ENCODE measurements at places on chromosomes 12 and 14.

DNA sequence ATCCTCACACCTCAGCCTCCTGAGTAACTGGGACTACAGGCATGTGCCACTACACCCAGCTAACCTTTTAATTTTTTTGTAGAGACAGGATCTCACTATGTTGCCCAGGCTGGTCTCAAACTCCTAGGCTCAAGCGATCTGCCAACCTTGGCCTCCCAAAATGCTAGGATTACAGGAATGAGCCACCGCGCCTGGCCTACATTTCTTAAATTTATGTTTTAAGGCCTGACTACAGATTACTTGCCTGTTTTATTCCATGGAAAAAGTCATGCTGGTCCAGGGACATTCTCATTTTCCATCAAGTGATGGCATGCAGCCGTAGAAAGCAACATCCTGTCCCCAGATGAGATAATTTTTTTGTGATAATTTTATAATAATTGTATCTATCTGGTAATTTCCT, 6.1 kb downstream of the CD9 start:
- H3K36me3 ChIP-seq: peaks cover 5% of the 10 kb centered on the region
- H3K27me3 ChIP-seq: peaks cover 23% of the 10 kb centered on the region
- no peak overlapping the region for H3K27ac ChIP-seq

- DNase-seq: no peak
- H3K4me3 ChIP-seq: no peak overlapping the region
- peaks cover 70% of the 10 kb centered on the region for H3K36me3 ChIP-seq
- H3K4me1 ChIP-seq: peaks cover 19% of the 10 kb centered on the region
These were observed 32.6 kb downstream of the RESF1 start for GRCh38 chr12:31991815-31992214.

GRCh38 chr12:116325336-116325664, 47.8 kb upstream of the MED13L start:
- H3K27me3 ChIP-seq: no peaks in the 10 kb centered on the region
- peaks cover 3% of the 10 kb centered on the region for H3K36me3 ChIP-seq
- peak overlapping the region; percentile 10 for H3K4me3 ChIP-seq
- DNase-seq: peak; percentile 6

- DNase-seq: no peak
- no peak overlapping the region for H3K27ac ChIP-seq
- H3K36me3 ChIP-seq: no peaks in the 10 kb centered on the region
- H3K4me3 ChIP-seq: no peak overlapping the region
- no peaks in the 10 kb centered on the region for H3K27me3 ChIP-seq
- peaks cover 78% of the 10 kb centered on the region for H3K4me1 ChIP-seq
These were observed 1090.8 kb downstream of the BCL11B start for GRCh38 chr14:98181241-98181640.

DNA sequence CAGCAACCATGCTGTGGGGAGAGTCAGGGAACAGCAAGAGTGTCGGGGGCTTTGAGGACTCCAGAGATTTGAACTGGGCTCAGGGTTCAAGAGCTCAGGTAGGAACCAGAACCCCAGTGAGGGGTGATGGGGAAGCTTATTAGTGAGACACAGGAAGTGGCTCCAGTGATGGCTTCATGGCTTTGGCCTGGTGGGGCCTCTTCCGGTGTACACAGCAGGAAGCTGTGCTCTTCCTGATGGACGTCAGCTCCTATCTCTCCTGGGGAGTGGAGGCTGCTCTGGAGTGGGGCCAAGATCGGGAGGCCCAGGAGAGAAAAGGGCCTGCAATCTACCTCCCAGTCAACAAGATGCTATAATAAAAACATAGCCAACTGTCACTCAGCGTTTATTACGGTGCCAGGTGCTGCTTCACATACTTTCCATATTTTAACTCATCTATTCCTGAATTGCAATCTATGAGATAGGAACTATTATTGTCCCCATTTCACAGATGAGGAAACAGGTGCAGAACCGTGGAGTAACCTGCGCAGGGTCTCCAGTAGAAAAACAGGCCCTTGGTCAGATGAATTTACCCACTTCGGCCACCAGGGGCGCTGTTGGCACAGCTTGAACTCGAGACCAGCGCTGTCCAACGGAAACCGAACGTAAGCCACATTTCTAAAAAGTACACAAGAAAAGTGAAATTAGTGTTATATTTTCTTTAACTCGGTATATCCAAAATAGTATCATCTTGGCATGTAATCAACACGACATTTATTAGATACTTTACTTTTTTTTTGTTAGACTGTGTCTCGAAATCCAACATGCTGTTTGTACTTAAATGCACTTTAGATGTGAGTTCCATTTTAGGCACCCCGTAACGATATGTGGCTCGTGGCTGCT, 63.6 kb upstream of the DLK1 start:
- peaks cover 8% of the 10 kb centered on the region for H3K4me1 ChIP-seq
- no peak overlapping the region for H3K4me3 ChIP-seq
- peak overlapping the region; percentile 18 for H3K27ac ChIP-seq
- H3K27me3 ChIP-seq: peaks cover 29% of the 10 kb centered on the region
- H3K36me3 ChIP-seq: no peaks in the 10 kb centered on the region

DNA sequence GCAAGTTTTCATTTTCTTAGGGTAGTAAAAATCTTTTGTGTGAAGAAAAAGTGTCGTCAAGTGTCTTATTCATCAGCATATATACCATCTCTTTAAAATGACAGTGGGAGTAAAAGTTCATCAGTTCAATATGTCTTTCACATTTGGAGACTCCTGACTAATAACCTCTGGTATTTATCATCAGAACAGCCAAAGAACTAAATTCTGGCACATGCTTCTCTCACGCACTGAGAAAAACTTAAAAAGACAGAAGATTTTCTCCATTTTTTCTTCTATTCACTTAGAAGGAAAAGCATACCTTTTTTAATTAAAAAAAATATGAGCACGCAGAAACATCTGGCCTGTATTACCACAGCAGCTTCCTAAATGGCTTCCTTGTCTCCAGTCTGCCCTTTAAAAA, 265.7 kb downstream of the AKAP6 start:
- DNase-seq: no peak
- no peak overlapping the region for H3K4me3 ChIP-seq
- H3K4me1 ChIP-seq: no peaks in the 10 kb centered on the region
- no peaks in the 10 kb centered on the region for H3K27me3 ChIP-seq

GRCh38 chr14:31944256-31945073, 132.6 kb upstream of the ARHGAP5 start:
- peak overlapping the region; percentile 51 for H3K27ac ChIP-seq
- no peak for DNase-seq
- no peaks in the 10 kb centered on the region for H3K36me3 ChIP-seq
- H3K27me3 ChIP-seq: no peaks in the 10 kb centered on the region
- peaks cover 11% of the 10 kb centered on the region for H3K4me1 ChIP-seq

DNA sequence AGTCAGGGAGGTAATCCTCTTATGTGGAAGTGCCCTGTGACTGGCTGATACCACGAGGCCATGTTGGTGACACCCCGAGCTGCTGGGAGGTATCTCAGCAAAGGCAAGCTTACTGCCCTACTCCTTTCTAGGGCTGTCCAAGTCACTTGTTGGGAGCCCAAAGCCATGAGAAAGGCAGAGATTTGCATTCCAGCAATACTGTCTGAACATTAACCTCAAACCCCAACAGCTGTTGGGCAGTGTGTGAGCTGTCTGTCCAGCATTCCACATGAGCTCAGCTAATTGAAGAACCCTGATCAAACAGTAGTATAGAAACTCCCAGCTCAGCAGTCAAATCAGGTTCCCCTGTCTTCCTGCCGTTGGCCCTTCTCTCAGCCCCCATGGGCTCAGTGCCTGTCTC, 9.2 kb downstream of the ABHD4 start:
- peaks cover under 1% of the 10 kb centered on the region for H3K4me1 ChIP-seq
- H3K36me3 ChIP-seq: peaks cover 54% of the 10 kb centered on the region
- DNase-seq: no peak
- no peak overlapping the region for H3K27ac ChIP-seq

GRCh38 chr12:15556411-15557102, 232.6 kb downstream of the EPS8 start:
- H3K36me3 ChIP-seq: no peaks in the 10 kb centered on the region
- no peak for DNase-seq
- no peaks in the 10 kb centered on the region for H3K4me1 ChIP-seq
- no peak overlapping the region for H3K4me3 ChIP-seq
- H3K27ac ChIP-seq: no peak overlapping the region

- H3K27me3 ChIP-seq: no peaks in the 10 kb centered on the region
- no peak overlapping the region for H3K27ac ChIP-seq
- DNase-seq: no peak
- H3K4me3 ChIP-seq: no peak overlapping the region
These were observed 36.5 kb upstream of the TDRD9 start for GRCh38 chr14:103891667-103892215.

GRCh38 chr12:67928621-67929383, 60.4 kb upstream of the IFNG-AS1 start:
- H3K27ac ChIP-seq: no peak overlapping the region
- no peak for DNase-seq
- H3K4me3 ChIP-seq: no peak overlapping the region
- H3K36me3 ChIP-seq: no peaks in the 10 kb centered on the region
- H3K4me1 ChIP-seq: no peaks in the 10 kb centered on the region

- DNase-seq: no peak
- H3K27me3 ChIP-seq: peaks cover 5% of the 10 kb centered on the region
These were observed 3.4 kb upstream of the CCER1 start for GRCh38 chr12:90958347-90958746.

DNA sequence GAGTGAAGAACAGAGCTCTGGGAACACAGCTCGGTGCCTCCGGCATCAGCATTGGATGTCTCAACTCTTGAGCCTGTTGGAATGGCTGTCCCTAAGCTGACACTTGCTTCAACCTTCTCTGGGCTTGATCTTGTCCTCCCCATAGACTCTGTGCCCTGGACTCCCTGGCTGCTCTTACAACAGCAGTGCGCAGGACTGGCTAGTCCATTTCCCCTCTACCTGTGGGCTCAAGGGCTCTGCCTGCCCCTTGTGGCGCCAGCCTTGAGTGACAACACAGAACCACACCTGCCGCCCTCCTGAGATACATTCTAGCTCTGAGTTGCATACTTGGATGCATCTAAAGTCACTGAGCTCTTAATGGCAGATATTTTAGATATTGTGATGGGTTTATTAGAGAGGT, 6.2 kb downstream of the CRADD start:
- H3K27ac ChIP-seq: no peak overlapping the region
- H3K36me3 ChIP-seq: peaks cover 12% of the 10 kb centered on the region
- DNase-seq: no peak
- peaks cover 41% of the 10 kb centered on the region for H3K4me1 ChIP-seq
- no peaks in the 10 kb centered on the region for H3K27me3 ChIP-seq

GRCh38 chr14:61484826-61485584, 163.6 kb downstream of the PRKCH start:
- H3K27ac ChIP-seq: no peak overlapping the region
- peaks cover 22% of the 10 kb centered on the region for H3K4me1 ChIP-seq
- no peaks in the 10 kb centered on the region for H3K27me3 ChIP-seq
- peaks cover 86% of the 10 kb centered on the region for H3K36me3 ChIP-seq
- H3K4me3 ChIP-seq: no peak overlapping the region

DNA sequence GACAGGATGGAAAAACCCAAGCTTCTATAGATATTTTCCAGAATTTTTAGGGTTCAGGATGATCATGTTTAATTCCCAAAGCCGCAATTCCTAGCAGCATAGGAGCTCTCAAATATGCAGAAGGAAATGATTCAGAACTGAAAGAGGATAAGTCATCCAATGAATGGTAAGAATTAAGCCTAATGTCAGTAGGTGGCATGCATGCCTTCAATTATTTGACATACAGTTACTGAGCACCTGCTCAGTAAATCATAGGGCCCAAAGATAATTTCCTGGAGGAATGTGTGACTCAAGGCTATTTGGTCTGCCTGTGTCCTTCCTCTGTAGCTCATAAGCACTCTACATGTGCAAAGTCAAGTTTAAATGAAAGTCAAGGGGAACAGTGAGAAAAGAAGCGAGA, 116.8 kb upstream of the SLC38A4 start:
- no peaks in the 10 kb centered on the region for H3K4me1 ChIP-seq
- peaks cover 10% of the 10 kb centered on the region for H3K27me3 ChIP-seq
- no peaks in the 10 kb centered on the region for H3K36me3 ChIP-seq
- H3K27ac ChIP-seq: no peak overlapping the region
- no peak for DNase-seq

- H3K4me1 ChIP-seq: peaks cover 46% of the 10 kb centered on the region
- H3K27me3 ChIP-seq: no peaks in the 10 kb centered on the region
- H3K27ac ChIP-seq: peak within 1 kb of the TSS; percentile 98
These were observed at the start of gene STRAP for GRCh38 chr12:15882118-15882971. TSS of gene STRAP (plus strand) at chr12:15882387. CDS start at chr12:15882708, 321 bp downstream.

DNA sequence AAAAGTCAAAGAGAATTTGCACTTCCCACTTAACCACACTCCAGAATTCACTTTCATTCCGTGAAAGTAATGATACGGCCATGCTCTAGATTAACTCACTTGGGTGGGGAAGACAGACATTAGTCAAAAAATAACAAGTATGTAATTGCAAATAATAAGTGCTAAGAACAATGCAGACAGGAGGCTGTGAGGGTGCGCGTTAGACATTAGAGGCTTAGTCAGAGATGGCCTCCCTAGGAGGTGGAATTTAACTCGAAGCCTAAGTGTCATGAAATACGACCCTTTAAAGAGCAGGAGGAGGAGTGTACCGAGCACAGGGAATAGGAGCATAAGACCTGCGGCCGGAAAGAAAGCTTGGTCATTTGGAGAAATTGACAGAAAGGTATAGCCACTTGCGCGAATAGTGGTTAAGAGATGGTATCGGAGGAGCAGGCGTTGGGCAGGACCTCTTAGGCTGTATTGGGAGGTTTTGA, 628 bp downstream of the SNRPF start:
- DNase-seq: peak; percentile 7
- H3K27ac ChIP-seq: no peak overlapping the region
- H3K36me3 ChIP-seq: peaks cover 28% of the 10 kb centered on the region
- peaks cover 15% of the 10 kb centered on the region for H3K4me1 ChIP-seq
- peaks cover 5% of the 10 kb centered on the region for H3K27me3 ChIP-seq

DNA sequence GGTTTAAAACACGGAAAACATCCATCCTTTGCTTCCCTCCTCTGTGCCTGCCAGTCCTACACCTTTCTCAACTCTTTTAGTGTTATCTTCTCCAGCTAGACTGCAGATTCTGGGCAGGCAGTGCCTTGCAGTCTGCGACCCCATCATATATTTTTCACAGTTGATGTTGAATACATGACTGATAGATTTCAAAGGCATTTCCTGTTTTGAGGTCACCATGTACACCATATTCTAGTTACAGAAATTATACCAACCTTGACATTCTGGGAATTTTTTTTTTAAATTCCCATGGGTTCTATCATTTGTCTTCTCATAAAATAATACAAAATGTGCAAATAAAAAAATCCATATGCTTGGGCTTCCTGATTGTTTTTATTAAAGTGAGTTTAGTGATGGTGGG, 16.6 kb downstream of the SOCS2 start:
- DNase-seq: no peak
- peaks cover 38% of the 10 kb centered on the region for H3K27me3 ChIP-seq
- H3K4me3 ChIP-seq: no peak overlapping the region
- H3K4me1 ChIP-seq: peaks cover 13% of the 10 kb centered on the region

GRCh38 chr14:65303899-65304222, 108.7 kb upstream of the FUT8 start:
- peak overlapping the region; percentile 44 for H3K27ac ChIP-seq
- no peaks in the 10 kb centered on the region for H3K27me3 ChIP-seq
- peaks cover 5% of the 10 kb centered on the region for H3K4me1 ChIP-seq
- no peak for DNase-seq
- peaks cover 3% of the 10 kb centered on the region for H3K36me3 ChIP-seq

GRCh38 chr14:51295646-51296263, 55.7 kb downstream of the TMX1 start:
- no peaks in the 10 kb centered on the region for H3K36me3 ChIP-seq
- DNase-seq: no peak
- H3K27me3 ChIP-seq: no peaks in the 10 kb centered on the region
- no peak overlapping the region for H3K27ac ChIP-seq
- no peak overlapping the region for H3K4me3 ChIP-seq

- H3K27ac ChIP-seq: no peak overlapping the region
- H3K27me3 ChIP-seq: peaks cover 41% of the 10 kb centered on the region
- no peak overlapping the region for H3K4me3 ChIP-seq
- H3K36me3 ChIP-seq: no peaks in the 10 kb centered on the region
- DNase-seq: no peak
These were observed 85.1 kb upstream of the DAAM1 start for GRCh38 chr14:59103396-59103795.
